ENCODE measurements at places on chromosomes 16 and 17. TPM values are rescaled to one million over a fixed set of nuclear protein-coding genes. Genes with fewer than 3 reads are reported as not detected.
A peak's percentile ranks its signal among the peaks of the same experiment; 100 is the strongest.

RNF43 gene
- total RNA-seq: 0.52 TPM

BFAR gene
- 59.2 TPM for total RNA-seq

DNA sequence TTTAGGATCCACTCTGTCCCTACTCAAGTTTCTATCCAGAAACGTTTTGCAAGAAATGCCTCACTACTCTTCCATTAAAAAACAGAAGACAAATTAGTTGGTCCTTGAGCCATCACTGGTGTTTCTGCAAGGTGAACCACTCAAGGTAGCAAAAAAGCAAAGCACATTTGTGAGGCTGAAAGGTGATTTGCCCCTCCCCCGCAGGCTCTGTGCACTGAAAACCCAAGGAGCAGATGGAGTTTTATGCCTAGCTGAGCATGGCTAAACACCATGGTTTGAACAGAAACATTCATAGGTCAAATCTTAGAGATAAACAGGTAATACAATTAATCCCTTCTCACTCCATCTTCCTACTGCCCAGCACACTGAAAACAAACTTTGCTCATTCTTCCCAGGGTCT is 538.2 kb upstream of the CDH5 start:
- H3K4me1 ChIP-seq: no peaks in the 10 kb centered on the region
- DNase-seq: no peak
- H3K36me3 ChIP-seq: no peaks in the 10 kb centered on the region
- H3K4me3 ChIP-seq: no peak overlapping the region

- H3K27me3 ChIP-seq: no peaks in the 10 kb centered on the region
- peak overlapping the region; percentile 59 for H3K4me3 ChIP-seq
- H3K27ac ChIP-seq: peak overlapping the region; percentile 100
- peaks cover 47% of the 10 kb centered on the region for H3K36me3 ChIP-seq
Measured at GRCh38 chr16:84514295-84514873, 9.9 kb upstream of the MEAK7 start.

All from activated CD8-positive, alpha-beta memory T cell treated with anti-CD3 and anti-CD28 coated beads, Interleukin-2, amount 10 ng/mL, durations not matched to agents 7 days and 5 days (primary cell).